ENCODE measurements at places on chromosomes 4 and X.

- no peak for DNase-seq
Observed at GRCh38 chrX:74372272-74372671, 49.0 kb upstream of the SLC16A2 start.

- no peak for DNase-seq
Observed at GRCh38 chrX:23292354-23292987, 42.2 kb upstream of the PTCHD1 start.

DNA sequence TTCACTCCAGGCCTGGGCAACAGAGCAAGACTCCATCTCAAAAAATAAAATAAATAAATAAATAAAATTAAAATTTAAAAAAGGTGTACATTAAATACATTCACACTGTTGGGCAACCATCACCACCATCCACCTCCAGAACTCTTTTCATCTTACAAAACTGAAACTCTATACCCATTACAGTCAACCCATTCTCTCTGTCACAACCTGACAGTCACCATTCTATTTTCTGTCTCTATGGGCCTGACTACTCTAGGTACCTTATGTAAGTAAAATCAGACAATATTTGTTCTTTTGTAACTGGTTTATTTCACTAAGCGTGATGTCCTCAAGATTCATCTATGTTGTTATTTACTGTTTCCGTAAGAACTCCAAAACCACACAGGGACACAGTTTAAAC is 59.6 kb downstream of the FRYL start:
- no peak for DNase-seq

GRCh38 chr4:159770401-159770800 is 667.5 kb downstream of the RAPGEF2 start:
- DNase-seq, result no peak

GRCh38 chr4:47819178-47819577 is 18.7 kb downstream of the CORIN start:
- no peak for DNase-seq
